ENCODE measurements at places on chromosomes 6 and 20. TPM values are rescaled to one million over a fixed set of nuclear protein-coding genes. Genes with fewer than 3 reads are reported as not detected.

PRSS35 gene
- polyA plus RNA-seq: 0.71 TPM

RNF182 gene
- 38.1 TPM for polyA plus RNA-seq

ID4 gene
- polyA plus RNA-seq: 99.6 TPM

DLL1 gene
- polyA plus RNA-seq: 22.0 TPM

DNA sequence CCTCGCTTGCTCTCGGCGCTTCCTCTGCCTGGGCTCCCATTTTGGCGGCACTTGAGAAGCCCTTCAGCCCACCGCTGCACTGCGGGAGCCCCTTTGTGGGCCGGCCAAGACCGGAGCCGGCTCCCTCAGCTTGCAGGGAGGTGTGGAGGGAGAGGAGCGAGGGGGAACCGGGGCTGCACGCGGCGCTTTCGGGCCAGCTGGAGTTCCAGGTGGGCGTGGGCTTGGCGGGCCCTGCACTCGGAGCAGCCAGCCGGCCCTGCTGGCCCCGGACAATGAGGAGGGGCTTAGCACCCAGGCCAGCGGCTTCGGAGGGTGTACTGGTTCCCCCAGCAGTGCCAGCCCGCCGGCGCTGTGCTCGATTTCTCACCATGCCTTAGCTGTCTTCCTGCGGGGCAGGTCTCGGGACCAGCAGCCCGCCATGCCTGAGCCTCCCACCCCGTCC is 10.2 kb upstream of the SRPK1 start:
- DNase-seq: no peak

- no peak for DNase-seq
Observed at GRCh38 chr6:81937296-81937937, 184.9 kb upstream of the TENT5A start.

GRCh38 chr20:53428996-53429395 is 164.6 kb downstream of the ZNF217 start:
- DNase-seq: no peak

GRCh38 chr6:75409928-75410327 is 83.7 kb downstream of the FILIP1 start:
- DNase-seq: no peak

DNA sequence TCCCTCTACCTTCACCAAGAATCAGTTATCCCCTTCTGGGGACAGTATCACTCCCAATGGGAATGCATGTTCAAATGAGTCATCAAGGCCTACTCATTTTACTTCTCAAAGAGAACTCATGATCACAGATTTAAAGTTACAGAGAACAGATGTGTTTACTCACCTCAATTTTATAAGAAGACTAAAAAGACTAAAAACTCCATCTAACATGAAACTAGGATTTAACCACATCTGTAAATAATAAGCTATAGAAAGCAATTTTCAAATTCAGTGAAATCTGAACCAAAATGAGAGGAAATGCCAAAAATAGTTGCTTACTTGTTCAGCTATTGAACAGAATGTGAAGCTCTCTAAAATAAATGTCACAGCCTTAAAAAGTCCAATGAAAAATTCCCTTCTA is 300.1 kb upstream of the KCNQ5 start:
- DNase-seq: no peak
